Activated T-helper 2 cell treated with anti-CD3 and anti-CD28 coated beads, Interferon-gamma antibody, Interleukin-2, Interleukin-4, amounts not matched to agents 10 μg/mL and 5 μg/mL and 100 μg/mL, durations not matched to agents 14 hours and 24 hours and 36 hours (primary cell): ENCODE measurements at places on chromosomes 4 and X. TPM values are rescaled to one million over a fixed set of nuclear protein-coding genes. Genes with fewer than 3 reads are reported as not detected.

- H3K36me3 ChIP-seq, result no peaks in the 10 kb centered on the region
- H3K4me3 ChIP-seq, result peak within 1 kb of the TSS; percentile 75
- H3K27me3 ChIP-seq, result peaks cover 31% of the 10 kb centered on the region
- H3K4me1 ChIP-seq, result peaks cover 11% of the 10 kb centered on the region
- H3K27ac ChIP-seq, result no peak within 1 kb of the TSS
Observed at GRCh38 chr4:167234316-167234881, at the start of gene SPOCK3. Gene SPOCK3, minus strand, starts transcription at chr4:167234494.

DNA sequence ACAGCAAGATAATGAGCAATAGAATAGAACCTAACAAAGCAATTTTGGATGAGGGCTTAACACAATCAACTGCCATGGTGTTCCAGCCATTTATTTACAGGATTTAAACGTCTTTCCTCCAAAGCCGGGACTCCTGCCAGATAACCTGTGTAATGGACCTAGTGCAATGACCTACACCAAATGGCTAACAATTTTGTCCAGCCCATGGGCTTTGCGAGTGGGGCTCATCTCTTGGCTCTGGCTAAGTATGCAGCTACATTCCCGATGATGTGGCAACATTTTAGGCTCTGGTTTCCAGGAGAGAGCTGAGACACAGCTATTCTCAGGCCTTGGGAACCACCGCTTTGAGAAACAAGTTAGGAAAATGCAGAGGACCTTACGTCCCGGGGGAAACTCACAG lies 822.3 kb upstream of the FTHL17 start:
- no peaks in the 10 kb centered on the region for H3K4me1 ChIP-seq
- H3K4me3 ChIP-seq, result no peak overlapping the region
- H3K36me3 ChIP-seq, result no peaks in the 10 kb centered on the region
- no peak overlapping the region for H3K27ac ChIP-seq
- no peaks in the 10 kb centered on the region for H3K27me3 ChIP-seq
- no peak for DNase-seq

DNA sequence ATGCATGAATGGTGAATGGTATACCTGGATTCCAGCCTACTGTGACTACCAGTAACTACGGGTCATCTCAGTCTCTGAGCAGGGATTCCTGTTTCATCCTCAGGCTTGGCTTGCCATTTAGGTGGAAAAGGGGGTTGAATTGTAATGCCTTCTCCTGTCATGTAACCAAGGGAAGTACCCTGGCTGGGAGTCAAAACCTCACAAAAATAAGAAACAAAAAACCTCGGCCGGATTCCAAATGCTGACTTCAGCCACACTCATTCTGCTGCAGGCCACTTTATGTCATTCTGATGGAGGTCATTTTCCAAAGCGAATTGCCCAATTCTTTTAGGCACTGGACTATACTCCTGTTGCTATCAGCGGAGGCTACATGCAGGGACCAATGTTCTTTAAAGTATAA lies 324.7 kb downstream of the LDB2 start:
- no peak for DNase-seq
- H3K4me3 ChIP-seq, result no peak overlapping the region
- H3K36me3 ChIP-seq, result no peaks in the 10 kb centered on the region
- H3K4me1 ChIP-seq, result no peaks in the 10 kb centered on the region

DNA sequence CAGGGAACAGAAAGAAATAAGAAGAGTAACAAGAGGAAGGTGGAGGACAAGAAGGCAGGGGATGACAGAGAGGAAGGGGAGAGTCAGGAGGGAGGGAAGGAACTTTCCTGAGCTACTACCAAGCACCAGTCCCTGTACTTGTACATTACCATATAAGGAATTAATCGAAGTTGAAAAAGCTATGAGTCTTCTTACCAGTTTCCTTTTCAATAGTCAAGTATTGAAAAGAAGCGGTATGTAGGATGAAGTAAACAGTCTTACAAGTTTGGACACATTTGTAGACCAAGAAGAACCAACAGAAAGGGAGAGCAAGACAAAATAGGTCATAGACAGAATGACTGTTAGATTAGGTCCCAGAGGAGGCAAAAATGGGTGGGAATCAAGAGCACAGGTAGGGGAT lies 629.7 kb upstream of the DIPK2B start:
- no peak for DNase-seq
- H3K27ac ChIP-seq, result peak overlapping the region; percentile 96
- H3K36me3 ChIP-seq, result peaks cover 68% of the 10 kb centered on the region

GRCh38 chrX:129823115-129823514 lies 20.6 kb downstream of the ZDHHC9 start:
- peaks cover 23% of the 10 kb centered on the region for H3K36me3 ChIP-seq
- peaks cover 14% of the 10 kb centered on the region for H3K4me1 ChIP-seq
- no peak for DNase-seq
- no peaks in the 10 kb centered on the region for H3K27me3 ChIP-seq

DNA sequence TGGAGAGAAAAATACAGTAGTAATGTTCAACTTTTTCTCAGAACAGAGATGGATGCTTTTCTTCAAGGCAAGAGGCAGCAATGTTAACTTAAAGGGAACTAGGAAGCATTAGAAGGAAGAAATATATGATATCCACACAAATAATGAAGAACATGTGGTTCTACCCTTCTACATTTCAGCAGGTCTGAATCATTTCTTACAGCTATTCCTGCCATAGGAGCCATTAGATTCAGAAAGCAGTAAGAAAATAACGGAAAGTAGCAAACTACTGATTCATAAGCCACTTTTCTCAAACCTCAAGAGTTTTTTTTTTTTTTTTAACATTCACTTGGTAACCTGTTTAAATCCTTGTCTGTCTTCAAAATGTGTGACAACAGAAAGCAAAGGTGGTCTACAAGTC lies 1251.6 kb upstream of the AGA start:
- no peak overlapping the region for H3K4me3 ChIP-seq
- H3K27me3 ChIP-seq, result no peaks in the 10 kb centered on the region
- H3K27ac ChIP-seq, result no peak overlapping the region
- no peak for DNase-seq

DNA sequence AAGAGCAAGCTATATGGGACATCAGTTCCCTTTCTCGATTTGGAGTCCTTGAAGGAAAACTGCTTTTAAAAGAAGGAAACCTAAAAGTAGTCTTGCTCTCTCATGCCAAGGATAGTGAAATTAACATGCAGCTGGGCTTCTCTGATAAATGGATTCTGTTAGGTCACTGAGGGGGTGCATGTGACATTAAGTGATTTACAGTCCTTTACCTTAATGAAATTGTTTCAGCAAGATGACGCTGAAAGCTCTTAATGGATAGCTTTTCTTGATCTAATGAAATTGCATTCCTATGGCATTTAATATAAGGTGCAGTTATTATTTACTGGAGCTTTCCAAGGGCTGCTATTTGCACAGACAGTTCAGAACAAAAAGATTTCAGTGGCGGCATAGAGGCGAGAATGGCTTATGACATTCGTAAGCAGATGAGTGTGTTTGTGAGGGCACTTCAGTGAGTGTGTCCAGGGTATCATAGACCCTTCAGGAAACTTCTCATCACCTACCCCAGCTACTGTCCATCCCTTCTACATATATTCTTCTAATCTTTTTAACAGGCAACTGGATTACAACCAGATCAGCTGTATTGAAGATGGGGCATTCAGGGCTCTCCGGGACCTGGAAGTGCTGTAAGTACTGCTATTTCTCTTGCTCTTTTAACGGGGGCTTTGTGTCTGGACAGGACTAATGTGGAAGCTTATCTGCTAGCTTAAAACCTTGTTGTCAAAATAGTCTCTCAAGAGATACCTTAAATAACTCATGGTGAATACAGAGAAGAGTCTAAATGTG lies 219.9 kb upstream of the PACRGL start:
- no peak overlapping the region for H3K4me3 ChIP-seq
- no peaks in the 10 kb centered on the region for H3K4me1 ChIP-seq
- no peaks in the 10 kb centered on the region for H3K27me3 ChIP-seq
- no peak overlapping the region for H3K27ac ChIP-seq
- no peak for DNase-seq
- no peaks in the 10 kb centered on the region for H3K36me3 ChIP-seq

- H3K27me3 ChIP-seq, result peaks cover 2% of the 10 kb centered on the region
- H3K4me1 ChIP-seq, result no peaks in the 10 kb centered on the region
- no peak overlapping the region for H3K27ac ChIP-seq
- DNase-seq, result no peak
- H3K4me3 ChIP-seq, result no peak overlapping the region
Observed at GRCh38 chr4:86452422-86452891, 92.6 kb upstream of the MAPK10 start.

DNA sequence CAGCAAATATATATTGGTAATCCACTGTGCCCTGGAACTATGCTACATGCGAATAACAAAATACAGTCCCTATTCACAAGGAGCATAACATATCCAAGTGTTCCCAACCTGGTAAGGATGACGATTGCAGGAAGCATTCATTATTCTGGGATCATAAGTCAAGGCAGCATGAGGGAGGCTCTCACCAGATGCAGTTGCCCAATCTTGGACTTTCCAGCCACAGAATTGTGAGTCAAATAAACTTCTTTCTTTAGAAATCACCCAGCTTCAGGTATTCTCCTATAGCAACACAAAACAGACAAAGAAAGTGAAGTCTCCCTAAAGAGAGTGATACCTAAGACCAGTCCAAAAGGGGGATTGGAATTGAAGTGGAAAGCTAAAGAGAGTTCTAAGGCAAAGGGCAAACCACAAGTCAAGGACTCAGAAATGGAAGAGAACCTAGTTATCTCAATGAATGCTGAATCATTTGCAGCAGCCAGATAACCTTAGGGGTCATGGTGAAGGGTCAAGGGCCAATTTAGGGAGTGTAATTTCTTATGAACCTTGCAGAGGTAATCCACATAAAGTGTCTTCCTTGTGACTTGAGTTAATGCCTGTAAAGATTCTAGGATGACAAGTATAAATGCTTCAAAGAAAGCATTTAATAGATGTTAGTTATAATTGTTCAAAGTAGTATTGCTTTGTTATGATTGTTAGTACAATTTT lies 103.1 kb upstream of the PCDH7 start:
- no peaks in the 10 kb centered on the region for H3K27me3 ChIP-seq
- H3K36me3 ChIP-seq, result no peaks in the 10 kb centered on the region
- no peaks in the 10 kb centered on the region for H3K4me1 ChIP-seq
- DNase-seq, result no peak

- no peak overlapping the region for H3K27ac ChIP-seq
Observed at GRCh38 chr4:8618961-8619720, 26.6 kb downstream of the CPZ start.

DNA sequence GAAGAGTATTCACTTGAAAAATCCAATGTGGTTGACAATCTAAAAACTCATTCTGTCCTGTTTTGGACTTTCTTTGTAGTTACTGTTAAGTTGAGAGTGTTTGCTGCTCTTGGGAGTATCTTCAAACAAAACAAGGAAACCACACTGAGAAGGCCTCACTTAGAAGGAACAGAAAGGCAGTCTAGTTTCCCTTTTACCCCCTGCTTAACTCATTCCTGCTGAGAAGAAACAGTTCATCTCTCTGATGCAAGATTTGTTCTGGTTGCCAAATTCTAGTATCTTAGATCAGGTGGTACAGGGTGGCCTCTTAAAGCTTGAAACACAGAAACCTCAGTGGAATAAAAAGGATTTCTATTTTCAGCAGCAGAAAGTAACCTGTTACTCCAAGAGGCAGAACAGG lies 41.4 kb downstream of the GUCY2F start:
- no peaks in the 10 kb centered on the region for H3K4me1 ChIP-seq
- H3K27ac ChIP-seq, result no peak overlapping the region
- DNase-seq, result no peak
- H3K36me3 ChIP-seq, result no peaks in the 10 kb centered on the region
- no peaks in the 10 kb centered on the region for H3K27me3 ChIP-seq

DNA sequence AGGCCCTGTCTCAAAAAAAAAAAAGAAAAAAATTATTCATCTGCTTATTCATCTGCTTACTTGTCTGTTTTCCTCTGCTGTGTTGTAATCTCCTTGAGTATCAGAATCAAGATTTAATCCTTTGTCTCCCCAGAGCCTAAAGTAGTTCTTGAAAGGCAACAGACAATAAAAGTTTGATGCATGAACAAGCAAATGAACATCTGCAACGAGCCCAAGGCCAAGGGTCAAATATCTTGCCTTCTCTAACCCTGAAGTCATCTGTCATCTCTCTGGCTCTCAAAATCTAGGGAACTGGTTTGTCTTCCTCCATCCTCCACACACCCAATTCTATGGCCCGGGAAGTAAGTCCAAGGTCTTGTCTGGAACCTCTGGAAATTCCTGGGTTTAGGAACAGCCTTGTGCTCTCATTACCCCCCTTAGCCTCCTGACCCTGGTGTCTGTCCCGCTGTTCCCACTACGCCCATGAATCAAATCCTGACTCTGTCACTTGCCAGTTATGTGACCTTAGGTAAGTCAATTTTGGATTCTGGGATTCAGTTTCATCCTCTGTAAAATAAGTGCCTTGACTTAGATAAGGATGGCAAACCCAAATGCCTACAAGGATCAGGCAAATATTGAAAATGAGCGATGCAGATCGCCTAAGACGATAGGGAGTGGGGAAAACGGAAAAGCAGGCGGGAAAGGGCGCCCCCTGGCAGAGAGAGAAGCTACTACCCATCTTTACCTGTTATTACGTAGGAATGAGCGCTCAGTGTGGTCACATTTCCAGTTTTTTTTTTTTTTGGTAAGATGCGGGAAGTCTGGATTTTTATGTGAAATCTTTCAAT lies 102.7 kb upstream of the DHX15 start:
- H3K27ac ChIP-seq, result no peak overlapping the region
- H3K4me3 ChIP-seq, result no peak overlapping the region
- no peaks in the 10 kb centered on the region for H3K4me1 ChIP-seq
- peaks cover 9% of the 10 kb centered on the region for H3K27me3 ChIP-seq
- DNase-seq, result no peak
- H3K36me3 ChIP-seq, result no peaks in the 10 kb centered on the region

GRCh38 chrX:105226499-105226898 lies 6.0 kb upstream of the TEX13A start:
- no peak overlapping the region for H3K4me3 ChIP-seq
- no peak overlapping the region for H3K27ac ChIP-seq
- H3K27me3 ChIP-seq, result no peaks in the 10 kb centered on the region
- H3K4me1 ChIP-seq, result no peaks in the 10 kb centered on the region
- DNase-seq, result no peak
- no peaks in the 10 kb centered on the region for H3K36me3 ChIP-seq

DNA sequence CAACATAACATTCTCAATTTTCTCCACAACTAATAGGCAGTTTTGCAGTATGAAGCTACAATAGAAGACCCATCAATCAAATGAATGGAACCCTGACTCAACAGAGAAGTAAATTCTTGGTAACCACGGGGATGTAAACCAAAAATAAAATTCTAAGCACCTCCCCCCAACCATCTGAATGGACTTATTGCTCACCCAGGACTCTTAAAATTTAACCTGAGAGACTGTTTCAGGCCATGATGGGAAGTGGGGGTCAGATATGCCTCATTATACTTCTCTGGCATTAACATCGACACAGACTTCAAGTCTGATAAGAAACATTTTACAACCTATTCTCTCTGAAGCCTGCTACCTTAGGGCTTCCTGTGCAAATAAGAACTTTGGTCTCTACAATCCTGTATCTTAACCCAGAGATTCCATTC lies 620.9 kb downstream of the TLL1 start:
- H3K27ac ChIP-seq, result no peak overlapping the region
- DNase-seq, result no peak
- H3K4me1 ChIP-seq, result no peaks in the 10 kb centered on the region
- H3K4me3 ChIP-seq, result no peak overlapping the region

DGAT2L6 gene
- not detected in 2 replicates for total RNA-seq

LRAT gene
- 0.07 TPM in 1 of 2 replicates, not detected in the other for total RNA-seq

SOWAHD gene
- total RNA-seq, result 0.46 and 0.59 TPM in 2 replicates

MAGEC3 gene
- not detected in 2 replicates for total RNA-seq
